ENCODE measurements at places on chromosomes 12 and 14.

DNA sequence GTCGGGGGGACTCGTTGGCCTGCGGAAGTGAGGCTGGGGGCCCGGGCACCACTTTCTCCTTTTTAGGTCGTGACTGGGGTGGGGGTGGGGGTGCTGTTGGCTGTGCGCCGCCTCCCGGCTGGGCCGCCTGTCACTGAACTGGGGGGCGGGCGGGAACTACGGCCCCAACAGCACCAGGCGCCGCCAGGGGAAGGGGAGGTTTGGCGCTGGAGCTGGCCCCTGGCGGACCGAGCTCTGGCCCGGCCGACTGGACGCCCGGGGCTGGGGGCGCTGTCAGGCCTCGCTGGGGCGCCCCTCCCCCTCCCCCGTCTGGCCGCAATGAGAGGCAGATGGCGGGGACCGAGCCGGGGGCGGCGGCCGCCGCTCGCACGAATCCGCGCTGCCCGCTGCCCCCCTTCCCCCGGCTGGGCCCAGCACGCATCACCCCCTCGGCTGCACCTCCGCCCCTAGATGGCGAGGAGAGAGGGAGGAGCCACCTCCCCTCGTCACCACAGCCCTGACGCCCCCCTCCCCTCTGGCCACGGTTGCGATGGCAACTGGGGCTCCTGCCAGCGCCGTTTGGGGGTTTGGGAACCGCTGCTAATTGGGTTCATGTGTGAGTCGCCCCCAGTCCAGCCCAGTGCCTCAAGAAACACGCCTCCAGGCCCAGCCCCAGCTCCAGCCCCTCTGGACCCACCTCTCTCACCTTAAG is 723 bp downstream of the NFATC4 start:
- peak; percentile 76 for DNase-seq

- DNase-seq: no peak
Observed at GRCh38 chr12:67649261-67649569, 670 bp downstream of the DYRK2 start.

DNA sequence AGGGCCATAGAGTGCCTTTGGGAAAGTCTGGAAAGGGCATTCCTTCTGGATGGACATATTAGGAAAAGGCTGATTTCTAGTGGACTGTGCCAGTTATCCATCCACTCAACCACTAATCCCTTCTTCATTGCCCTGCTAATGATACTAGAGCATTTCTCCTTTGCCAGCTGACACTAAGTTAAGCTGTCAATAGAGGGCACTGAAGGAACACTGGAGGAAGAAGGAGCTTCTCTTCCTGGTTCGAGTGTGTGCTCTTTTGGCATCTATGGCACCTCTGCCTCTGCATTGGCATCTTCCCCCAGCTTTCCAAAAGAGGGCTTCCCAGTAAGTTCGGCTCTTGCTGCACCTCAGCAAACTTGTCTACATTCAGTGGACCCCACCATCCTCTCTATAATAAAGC is 165.4 kb downstream of the DERA start:
- DNase-seq: peak; percentile 52

DNA sequence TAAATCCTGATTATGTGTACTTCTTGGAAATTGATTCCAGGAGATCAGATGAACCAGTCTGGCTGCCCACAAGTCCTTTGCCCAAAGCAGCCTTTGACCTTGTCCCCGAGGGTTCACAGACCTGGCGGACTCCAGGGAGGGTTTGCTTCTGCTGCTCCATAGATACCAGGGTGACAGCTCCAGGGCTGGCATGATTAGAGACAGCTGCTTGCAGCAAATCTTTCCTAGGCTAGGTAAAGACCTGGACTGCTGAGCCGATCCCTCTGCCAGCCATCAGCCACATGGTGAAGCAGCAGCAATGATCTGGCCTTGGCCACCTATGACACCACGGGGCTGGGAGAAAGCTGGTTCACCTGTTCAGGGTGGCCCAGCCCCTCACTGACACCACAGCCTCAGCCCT is 10.1 kb upstream of the TBX5 start:
- no peak for DNase-seq

DNA sequence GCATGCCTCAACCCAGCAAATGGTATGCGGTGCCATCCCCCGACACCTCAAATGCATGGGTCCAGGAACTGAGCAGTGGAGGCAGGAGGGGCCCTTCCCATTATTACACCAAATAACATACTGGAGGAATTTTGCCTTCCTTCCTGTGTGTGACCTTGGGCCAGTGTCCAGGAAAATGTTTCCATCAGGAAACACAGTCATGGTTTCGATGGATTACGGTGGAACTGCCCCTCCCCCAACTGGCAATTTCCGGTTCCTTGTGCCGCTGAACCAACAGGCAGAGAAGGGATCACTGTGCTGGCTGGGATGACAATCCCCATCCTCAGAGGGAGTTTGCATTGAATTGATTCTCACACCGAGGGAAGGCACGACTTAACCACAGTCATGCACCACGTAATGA is 9.1 kb upstream of the CDC42BPB start:
- no peak for DNase-seq

DNA sequence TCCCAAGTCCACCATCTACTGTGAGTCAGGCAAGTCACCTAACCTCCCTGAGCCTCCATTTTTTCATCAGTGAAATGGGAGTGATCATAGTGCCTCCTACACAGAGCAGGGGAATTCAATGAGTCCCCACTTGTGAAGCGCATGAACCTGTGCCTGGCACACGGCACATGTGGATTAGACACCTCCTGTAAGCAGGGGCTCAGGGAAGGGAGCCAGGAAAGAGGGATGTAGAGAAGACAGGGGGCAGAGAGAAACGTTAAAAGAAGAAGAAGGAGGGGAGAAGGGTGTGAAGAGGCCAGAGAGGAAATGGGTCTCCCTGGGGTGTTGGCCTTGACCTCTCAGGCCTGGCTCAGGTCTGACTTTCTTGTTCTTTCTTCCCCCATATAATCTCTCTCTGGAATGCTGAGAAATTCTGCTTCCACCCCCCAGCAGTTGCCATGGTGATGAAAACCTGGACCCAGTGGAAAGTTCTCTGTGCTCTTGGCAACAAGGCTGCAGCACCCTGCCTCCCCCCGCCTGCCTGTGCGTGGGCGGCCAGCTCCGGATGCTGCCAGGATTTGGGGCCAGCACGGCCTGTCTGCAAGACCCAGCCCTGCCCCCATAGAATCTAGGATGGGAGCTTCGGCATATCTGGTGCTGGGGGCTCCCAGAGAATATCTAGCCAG is 94.5 kb downstream of the CALM1 start:
- no peak for DNase-seq

DNA sequence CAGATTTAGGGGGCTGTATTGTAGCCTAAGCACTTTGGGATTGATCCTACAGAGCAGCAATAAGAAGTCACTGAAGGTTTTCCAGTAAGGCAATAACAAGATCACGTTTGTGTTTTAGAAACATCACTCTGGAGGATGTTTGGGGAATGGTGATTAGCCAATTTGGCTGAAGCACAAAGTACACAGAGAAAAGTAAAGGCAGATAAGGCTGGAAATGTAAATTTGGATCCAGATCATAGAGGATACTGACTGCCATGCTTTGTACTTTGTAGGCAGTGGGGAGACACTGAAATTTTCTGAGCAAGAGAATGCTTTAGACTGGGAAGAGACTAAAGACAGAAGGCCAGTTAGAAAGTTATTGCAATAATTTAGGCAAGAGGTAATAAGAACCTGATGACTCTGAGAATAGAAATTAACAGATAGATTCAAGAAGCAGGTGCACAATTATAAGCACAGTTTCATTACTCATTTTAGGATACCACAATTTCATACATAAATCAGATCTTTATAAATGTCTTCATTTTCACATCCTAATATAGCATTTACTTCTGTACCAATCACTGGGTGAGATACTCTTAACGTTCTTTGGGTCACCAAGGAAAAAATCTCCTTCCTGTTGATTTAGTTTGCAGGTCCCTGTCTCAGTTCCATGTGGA is 314.5 kb upstream of the GARIN6 start:
- no peak for DNase-seq

- no peak for DNase-seq
Observed at GRCh38 chr12:27187697-27188096, 56.4 kb upstream of the STK38L start.

- no peak for DNase-seq
Observed at GRCh38 chr14:76473481-76474263, 97.7 kb downstream of the ESRRB start.

DNA sequence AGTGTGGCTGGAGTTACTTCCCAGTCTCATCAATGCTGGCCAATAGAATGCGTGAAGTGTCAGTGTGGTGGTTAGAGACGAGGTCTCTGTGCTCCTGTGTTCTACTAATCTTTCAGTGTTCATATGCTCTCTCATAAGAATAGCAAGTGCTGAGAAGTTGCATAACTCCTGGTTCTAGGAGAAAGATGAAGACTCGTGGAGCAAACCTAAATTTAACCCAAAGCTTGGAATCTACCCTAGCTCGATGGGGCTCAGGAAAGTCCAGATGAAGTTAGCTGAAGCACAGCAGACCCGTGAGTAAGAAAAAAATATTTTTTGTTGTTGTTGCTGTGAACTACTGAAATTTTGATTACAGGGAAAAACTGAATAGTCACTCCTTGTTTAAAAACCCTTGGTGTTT is 412.6 kb downstream of the APAF1 start:
- no peak for DNase-seq

GRCh38 chr12:90896164-90896563 is 58.8 kb downstream of the CCER1 start:
- DNase-seq: no peak
